ENCODE measurements at places on chromosomes 3 and 15.

DNA sequence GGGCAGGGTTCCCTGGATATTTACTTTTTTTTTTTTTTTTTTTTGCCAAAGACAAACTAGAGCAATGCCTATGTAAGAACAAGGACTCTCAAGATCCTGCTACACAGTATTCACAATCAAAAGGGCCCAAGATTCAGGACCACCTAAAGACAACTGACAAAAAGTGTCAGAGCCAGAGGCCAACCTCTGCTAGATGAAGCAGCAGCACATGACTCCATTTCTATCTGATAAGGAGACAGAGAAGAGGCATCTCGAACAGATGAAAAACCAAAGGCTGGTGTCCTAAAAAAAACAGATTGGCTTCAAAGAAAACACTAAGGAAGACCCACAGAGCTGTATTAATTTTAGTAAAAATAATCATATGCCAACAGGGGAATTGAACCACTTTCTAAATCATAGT lies 20.0 kb downstream of the CMTM6 start:
- no peak for DNase-seq

DNA sequence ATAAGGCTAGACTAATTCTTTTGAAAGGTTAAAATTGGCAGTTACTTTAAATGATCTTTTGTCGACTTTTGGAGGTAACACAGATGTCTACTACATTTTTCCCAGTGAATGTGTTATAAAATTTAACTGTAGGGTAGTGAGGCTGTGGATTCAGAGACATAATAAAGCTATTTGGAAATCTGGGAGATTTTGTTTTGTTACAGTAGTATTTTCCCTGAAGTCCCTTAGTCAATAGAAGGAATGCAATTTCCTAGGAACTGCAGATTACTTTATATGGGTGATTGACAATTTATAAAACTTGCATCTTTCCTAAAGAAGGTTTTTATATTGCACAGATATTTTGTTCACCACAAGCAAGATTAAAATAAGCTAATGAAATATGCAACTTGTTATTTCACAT lies 96.9 kb downstream of the ALCAM start:
- DNase-seq: no peak

- no peak for DNase-seq
Observed at GRCh38 chr15:27514526-27514925, 543.5 kb downstream of the GABRG3 start.

DNA sequence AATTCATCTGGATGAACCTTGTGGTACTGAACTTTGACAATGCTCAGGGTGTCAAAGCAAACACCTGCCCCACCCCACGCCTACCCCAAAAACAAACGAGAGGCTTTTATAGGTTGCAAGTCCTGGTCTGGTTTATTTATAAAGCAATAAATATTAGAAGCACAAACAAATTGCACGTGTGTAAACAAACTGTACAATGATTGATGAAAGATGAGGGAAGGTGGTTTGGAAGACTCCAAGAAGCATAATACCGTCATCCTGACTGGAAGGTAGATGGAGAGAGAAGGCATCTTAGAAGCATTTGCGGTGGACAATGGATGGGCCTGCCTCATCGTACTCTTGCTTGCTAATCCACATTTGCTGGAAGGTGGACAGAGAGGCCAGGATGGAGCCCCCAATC lies 5.2 kb downstream of the ACTC1 start:
- no peak for DNase-seq

GRCh38 chr15:76863693-76864092 lies 41.4 kb downstream of the SCAPER start:
- DNase-seq: no peak

Data from AML-193 (cell line).